Astrocyte of the spinal cord (primary cell): ENCODE measurements at places on chromosomes 1 and 21.

DNA sequence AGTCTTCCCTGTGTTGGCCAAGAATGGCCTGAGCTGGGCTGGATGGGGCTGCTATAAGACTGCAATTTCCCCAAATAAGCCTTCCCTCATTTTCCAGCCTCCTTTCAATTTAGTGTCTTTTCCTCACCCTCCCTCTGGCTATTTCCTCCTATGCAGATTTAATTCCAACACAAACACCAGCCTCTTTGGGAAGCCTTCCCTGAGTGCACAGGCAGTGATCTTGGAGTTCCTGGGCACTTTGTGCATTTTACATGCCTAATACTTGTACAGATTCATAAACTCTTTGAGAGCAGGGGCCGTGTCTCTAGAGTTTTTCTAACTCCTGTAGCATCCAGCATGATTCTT, 91.1 kb upstream of the TLR5 start:
- DNase-seq = no peak

- DNase-seq = peak; percentile 64
Observed at GRCh38 chr1:118988186-118989005, at the start of gene TBX15. Gene TBX15, minus strand, starts transcription at chr1:118988343. Its CDS starts 548 bp downstream, at chr1:118987795.

- DNase-seq = no peak
Observed at GRCh38 chr21:45415188-45415942, 10.4 kb downstream of the COL18A1 start.

DNA sequence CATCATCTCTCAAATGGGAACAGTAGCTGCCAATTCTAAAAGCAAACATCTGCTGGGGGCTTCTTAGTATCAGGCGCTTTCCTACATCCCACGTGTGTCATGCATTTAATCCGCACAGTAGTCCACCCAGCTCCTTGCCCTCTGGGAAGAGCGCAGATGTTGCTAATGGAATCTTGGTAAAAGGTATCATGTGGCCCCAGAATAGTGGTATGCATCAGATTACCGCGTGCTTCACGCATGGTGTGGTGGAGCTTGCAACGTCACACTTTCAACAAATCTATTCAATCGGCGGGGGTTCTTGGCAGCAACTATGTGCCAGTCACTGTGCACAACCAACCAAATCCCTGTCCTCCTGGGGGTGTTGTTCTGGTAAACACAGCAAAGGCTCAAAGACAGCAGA, 141.0 kb downstream of the HIVEP3 start:
- DNase-seq = no peak

GRCh38 chr1:28417441-28417922, 47.9 kb downstream of the PHACTR4 start:
- DNase-seq = peak; percentile 75

DNA sequence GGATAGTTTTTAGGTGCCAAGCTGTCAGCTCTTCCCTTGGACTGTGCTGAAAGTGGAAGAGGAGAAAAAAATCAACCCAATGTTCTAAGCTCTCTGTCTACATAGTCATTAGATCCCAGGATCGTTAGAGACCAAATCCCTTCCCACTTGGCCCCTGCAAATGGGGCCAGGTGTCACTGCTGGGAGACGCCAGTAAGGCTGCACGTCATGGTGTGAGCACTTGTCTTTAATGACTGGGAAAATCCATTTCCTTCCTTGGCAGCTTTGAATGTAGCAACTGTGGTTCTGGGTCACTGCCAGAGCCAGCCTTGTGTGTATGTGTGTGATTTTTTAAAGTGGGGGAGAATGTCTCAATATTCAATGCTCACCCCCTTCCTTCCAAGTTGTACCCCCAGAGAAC, 59.9 kb downstream of the MAN1C1 start:
- no peak for DNase-seq

GRCh38 chr1:63126104-63126503, 196.3 kb upstream of the FOXD3 start:
- DNase-seq = no peak

- DNase-seq = no peak
Observed at GRCh38 chr1:24806588-24806987, 61.3 kb downstream of the CLIC4 start.

GRCh38 chr1:29258189-29258975, 22.1 kb downstream of the PTPRU start:
- no peak for DNase-seq

DNA sequence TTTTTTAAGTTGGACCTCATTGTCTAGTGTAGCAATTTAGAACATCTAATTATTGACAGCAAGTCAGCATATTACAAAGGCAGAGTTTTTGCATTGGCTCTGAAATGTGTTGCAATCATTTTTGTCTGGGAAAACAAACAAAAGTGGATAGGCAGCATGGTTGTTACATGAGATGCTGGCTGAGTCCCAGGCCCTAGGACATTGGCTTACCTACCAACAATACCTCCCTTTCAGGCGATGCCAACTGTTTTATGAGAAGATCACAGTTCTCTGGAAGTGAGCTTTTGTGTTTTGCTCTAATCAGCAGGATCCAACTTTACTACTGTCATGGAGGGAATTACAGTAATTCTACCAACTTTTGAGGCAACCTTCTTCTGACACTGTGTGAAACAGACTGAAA, 71.5 kb upstream of the CXADR start:
- peak; percentile 38 for DNase-seq

GRCh38 chr1:23797478-23798448, 2.8 kb downstream of the GALE start:
- no peak for DNase-seq

- DNase-seq = no peak
Observed at GRCh38 chr1:81183051-81183450, 617.7 kb upstream of the ADGRL2 start.

DNA sequence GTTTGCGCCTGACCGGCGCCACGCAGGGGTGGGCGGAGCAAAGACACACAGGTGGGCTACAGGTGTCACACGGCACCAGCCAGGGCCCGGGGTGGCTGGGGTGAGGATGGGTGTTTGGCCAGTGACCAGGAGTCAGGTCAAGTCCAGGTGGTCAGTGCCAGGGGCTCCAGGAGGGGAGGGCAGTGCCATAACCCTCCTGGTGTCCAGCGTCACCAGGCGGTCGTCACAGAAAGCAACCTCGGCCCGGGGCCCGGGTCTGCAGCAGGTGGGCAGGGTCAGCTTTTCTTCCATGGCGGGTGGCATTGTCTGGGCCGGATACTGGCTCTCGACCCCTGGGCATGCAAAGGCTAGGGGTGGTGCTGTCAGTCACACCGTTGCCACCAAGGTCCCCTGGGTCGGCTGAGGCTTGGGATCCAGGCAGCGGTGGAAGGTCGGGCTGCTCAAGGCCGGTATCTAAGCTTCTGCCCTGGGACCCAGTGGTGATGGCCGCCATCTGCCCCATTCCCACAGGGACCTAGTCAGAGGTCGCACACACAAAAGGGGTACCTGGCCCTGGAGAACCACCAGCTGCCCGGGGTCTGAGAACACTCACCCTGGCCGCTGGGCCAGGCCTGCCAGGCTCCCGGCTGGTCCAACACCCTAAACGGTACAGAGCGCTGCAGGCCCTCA, 1.8 kb downstream of the FNDC10 start:
- DNase-seq = no peak

- no peak for DNase-seq
Observed at GRCh38 chr1:168774241-168774640, 45.2 kb upstream of the DPT start.

DNA sequence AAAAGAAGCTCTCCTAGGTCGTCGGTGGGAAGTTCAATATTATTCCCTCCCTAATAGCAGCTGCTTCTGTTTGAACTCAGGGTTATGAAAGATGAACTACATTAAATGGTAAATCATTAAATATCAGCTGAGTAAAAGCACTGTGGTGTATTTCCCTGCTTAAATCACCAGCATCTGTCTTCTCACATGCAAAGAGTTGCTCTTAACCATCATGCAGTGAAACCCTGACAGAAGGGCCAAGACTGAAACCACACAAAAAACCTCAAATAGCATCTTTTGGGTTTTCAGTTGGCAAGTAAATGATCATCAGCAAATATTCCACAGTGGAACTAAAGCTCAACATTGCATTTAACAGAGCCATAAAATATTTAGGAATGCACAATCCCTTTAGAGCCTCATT, 380.0 kb upstream of the ADGRL2 start:
- peak; percentile 13 for DNase-seq

GRCh38 chr1:94081566-94082344, 39.2 kb downstream of the ABCA4 start:
- peak; percentile 77 for DNase-seq
